ENCODE measurements at places on chromosomes 6 and 20. TPM values are rescaled to one million over a fixed set of nuclear protein-coding genes. Genes with fewer than 3 reads are reported as not detected.

Gene STX7
- 30.5 TPM for total RNA-seq

Gene TP53RK
- 9.2 TPM for total RNA-seq

Gene PTCHD4
- not detected for total RNA-seq

Gene MCHR2
- not detected for total RNA-seq

Gene TFAP2B
- total RNA-seq = not detected

Gene ISM1
- not detected for total RNA-seq

Gene C6orf52
- total RNA-seq = 0.69 TPM

Gene ENPP4
- total RNA-seq = 28.4 TPM

DNA sequence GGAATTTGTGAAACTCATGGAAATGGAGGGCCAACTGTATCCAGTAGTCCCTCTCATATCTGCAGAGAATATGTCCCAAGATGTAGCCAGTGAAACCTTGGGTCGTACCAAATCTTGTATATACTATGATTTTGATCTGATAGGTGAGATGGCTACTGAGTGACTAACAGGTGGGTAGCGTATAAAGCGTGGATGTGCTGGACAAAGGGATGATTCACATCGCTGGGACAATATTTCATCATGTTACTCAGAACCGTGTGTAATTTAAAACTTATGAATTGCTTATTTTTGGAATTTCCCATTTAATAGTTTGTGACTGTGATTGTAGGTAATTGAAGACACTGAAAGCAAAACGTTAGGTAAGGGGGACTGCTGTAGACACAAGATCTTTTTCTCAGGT is 144.1 kb downstream of the SMAP1 start:
- no peak for DNase-seq
- H3K4me1 ChIP-seq = no peaks in the 10 kb centered on the region
- no peak overlapping the region for H3K4me3 ChIP-seq
- no peak overlapping the region for H3K27ac ChIP-seq

GRCh38 chr6:14396826-14397517 is 279.4 kb downstream of the CD83 start:
- no peaks in the 10 kb centered on the region for H3K36me3 ChIP-seq
- no peak for DNase-seq
- no peak overlapping the region for H3K4me3 ChIP-seq
- no peaks in the 10 kb centered on the region for H3K4me1 ChIP-seq

- peaks cover 20% of the 10 kb centered on the region for H3K4me1 ChIP-seq
- H3K27me3 ChIP-seq = no peaks in the 10 kb centered on the region
- no peak overlapping the region for H3K27ac ChIP-seq
- no peak for DNase-seq
Measured at GRCh38 chr6:168083514-168083885, 4.5 kb upstream of the FRMD1 start.

DNA sequence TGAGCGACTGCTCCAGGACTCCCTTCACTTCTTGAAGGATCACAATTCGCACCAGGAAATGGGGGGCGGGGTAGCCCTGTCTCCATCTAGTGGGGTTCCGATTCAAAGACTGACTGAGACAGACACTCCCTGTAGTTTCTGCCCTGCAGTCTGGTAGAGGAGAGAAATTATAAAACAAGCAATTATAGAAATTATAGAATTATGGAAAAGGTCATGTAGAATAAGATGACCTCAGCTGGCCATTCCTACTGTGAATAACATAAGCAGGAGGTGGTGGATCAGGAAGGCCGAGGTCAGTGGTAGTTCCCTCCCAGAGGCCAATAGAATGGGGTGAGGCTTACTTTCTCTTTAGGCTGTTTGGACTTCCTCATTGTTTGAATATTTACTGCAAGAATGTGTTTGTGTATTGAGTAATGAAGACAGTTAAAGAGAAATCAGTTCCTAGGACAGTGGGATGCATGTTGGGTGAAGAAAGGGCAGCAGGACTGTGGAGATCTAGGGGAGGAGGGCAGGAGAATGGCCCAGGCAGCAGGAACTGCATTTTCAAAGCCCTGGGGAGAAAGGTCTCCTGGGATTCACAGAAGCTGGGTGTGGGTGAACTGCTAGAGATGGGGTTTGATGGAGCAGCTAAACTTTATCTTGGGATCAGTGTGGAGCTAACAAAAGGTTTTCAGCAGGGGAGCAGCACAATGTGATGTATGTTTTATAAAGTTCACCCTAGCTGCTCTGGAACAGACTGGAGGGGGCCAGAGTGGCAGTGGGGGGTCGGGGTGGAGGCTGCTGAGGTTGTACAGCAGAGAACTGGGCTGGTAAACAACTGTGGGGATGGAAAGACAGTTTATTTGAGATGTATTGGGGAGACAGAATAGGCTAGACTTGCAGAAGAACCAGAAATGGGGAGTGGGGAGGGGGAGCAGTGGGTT is 2.1 kb downstream of the ZNF341 start:
- peak; percentile 71 for DNase-seq
- H3K27me3 ChIP-seq = no peaks in the 10 kb centered on the region
- no peaks in the 10 kb centered on the region for H3K36me3 ChIP-seq
- H3K4me3 ChIP-seq = no peak overlapping the region

- no peaks in the 10 kb centered on the region for H3K27me3 ChIP-seq
- H3K36me3 ChIP-seq = no peaks in the 10 kb centered on the region
- no peak overlapping the region for H3K27ac ChIP-seq
Measured at GRCh38 chr6:64280569-64280968, 645.0 kb downstream of the PHF3 start.

GRCh38 chr6:155311086-155311485 is 3.2 kb downstream of the TFB1M start:
- DNase-seq = no peak
- H3K27ac ChIP-seq = no peak overlapping the region
- H3K36me3 ChIP-seq = no peaks in the 10 kb centered on the region
- no peaks in the 10 kb centered on the region for H3K4me1 ChIP-seq

DNA sequence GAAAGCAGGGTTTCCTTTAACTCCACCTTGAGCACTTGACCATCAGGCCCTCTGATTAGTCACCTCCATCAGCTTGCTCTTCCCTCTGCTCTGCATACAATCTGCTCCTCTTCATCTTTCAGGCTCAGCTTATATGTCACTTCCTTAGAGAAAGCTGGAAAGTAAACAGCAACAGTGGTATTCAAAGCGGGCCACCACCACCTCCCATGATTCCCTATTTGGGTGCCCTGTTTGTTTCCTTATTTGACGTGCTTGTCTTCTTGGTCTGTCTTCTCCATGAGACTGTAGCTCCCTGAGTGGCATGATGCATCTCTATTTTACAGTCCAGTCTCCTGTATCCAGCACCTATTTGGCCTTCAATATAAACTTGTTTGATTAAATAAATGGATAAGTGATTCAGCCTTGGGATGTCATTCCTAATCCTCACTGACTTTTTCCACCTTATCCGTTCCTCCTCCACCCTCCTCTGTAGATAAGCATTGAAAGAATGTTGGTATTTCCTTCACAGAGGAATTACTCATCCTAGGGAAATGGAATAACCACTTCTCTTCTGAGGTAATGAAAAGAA is 102.8 kb upstream of the SGK1 start:
- no peak overlapping the region for H3K27ac ChIP-seq

DNA sequence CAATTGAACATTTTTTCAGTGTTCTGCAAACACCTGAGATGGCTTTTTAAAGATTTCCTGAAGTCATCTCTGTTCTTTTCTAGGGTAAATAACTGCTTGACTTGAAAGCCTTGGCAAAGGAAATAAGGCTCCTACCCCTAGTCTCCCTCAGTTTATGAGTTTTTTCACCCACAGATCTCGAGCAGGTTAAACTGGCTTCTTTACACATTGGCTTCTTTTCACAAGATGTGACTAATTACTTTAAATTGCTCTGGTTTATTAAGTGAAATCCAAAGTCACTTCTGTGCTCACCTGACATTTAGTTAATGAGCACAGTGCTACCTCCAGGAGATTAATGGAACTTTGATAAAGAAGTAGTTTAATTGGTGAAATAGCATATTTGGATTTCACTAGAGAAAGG is 33.2 kb downstream of the SOX4 start:
- H3K4me1 ChIP-seq = no peaks in the 10 kb centered on the region
- no peaks in the 10 kb centered on the region for H3K27me3 ChIP-seq
- H3K4me3 ChIP-seq = no peak overlapping the region
- no peak for DNase-seq
- no peak overlapping the region for H3K27ac ChIP-seq
- no peaks in the 10 kb centered on the region for H3K36me3 ChIP-seq

GRCh38 chr6:74851596-74851995 is 354.3 kb downstream of the COL12A1 start:
- no peaks in the 10 kb centered on the region for H3K4me1 ChIP-seq
- no peak overlapping the region for H3K4me3 ChIP-seq
- H3K27ac ChIP-seq = no peak overlapping the region

GRCh38 chr6:130931683-130932082 is 104.5 kb downstream of the SMLR1 start:
- no peak overlapping the region for H3K4me3 ChIP-seq
- DNase-seq = no peak
- no peaks in the 10 kb centered on the region for H3K36me3 ChIP-seq
- no peaks in the 10 kb centered on the region for H3K27me3 ChIP-seq
- H3K27ac ChIP-seq = no peak overlapping the region

GRCh38 chr20:14992153-14992552 is 654.7 kb upstream of the FLRT3 start:
- no peak for DNase-seq
- no peak overlapping the region for H3K27ac ChIP-seq
- no peaks in the 10 kb centered on the region for H3K4me1 ChIP-seq
- no peaks in the 10 kb centered on the region for H3K36me3 ChIP-seq

DNA sequence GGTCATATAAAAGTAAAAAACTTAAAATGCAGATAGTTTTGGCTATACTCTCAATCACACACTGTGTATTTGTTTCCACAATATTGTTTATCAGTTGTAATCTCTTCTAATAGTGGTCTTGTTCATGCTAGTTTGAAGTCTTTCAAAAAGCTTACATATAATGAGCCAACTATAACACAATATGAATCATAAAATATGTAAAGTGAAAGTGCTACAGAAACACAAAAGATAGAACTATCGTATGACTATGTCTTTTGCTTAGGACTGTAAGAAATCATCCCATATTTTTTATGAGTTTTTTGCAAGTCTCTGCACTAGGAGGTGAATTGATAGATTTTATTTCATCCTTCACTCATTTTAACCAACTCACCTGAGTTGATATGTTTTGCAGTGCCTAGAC is 136.0 kb downstream of the MMUT start:
- no peaks in the 10 kb centered on the region for H3K36me3 ChIP-seq
- no peak for DNase-seq
- H3K4me3 ChIP-seq = no peak overlapping the region
- H3K27me3 ChIP-seq = no peaks in the 10 kb centered on the region

GRCh38 chr20:16451982-16452381 is 121.3 kb downstream of the KIF16B start:
- no peak overlapping the region for H3K27ac ChIP-seq
- H3K36me3 ChIP-seq = no peaks in the 10 kb centered on the region
- no peaks in the 10 kb centered on the region for H3K27me3 ChIP-seq
- no peaks in the 10 kb centered on the region for H3K4me1 ChIP-seq

Measured in colonic mucosa (tissue), 4 donors.